ENCODE measurements at places on chromosomes 4 and X.

GRCh38 chr4:104722467-104722866 is 227.8 kb upstream of the CXXC4 start:
- no peak for DNase-seq

- no peak for DNase-seq
Observed at GRCh38 chr4:169399976-169400767, 129.4 kb upstream of the SH3RF1 start.

DNA sequence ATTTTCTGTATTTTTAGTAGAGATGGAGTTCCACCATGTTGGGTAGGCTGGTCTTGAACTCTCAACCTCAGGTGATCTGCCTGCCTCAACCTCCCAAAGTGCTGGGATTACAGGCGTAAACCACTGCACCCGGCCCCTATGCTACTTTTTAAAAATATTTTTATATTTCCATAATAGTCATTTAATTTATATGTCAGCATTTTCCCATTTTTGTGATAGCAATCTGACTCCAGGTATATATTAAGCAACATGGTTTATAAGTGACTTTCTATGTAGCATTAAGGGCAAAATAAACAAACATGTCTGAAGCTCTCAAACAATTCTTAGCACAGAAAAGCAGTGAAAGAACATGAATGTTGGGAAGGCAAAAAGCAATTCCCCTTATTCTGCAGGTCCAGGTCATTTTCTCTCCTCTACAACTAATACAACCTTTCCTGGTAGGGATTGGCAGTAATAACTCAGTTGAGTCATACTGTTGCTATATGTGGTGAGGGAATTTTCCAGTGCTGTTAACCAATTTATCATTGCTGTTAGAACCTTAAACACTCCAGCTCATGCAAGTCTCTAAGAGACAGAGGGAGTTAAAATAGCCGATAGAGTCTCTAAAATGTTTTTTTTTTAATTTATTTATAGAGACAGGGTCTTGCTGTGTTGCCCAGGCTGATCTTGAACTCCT is 24.0 kb downstream of the SMIM14 start:
- no peak for DNase-seq

- DNase-seq: no peak
Observed at GRCh38 chrX:17616936-17617335, 120.4 kb upstream of the SCML1 start.

GRCh38 chr4:8274765-8275547 is 5.4 kb downstream of the HTRA3 start:
- DNase-seq: no peak

- DNase-seq: no peak
Observed at GRCh38 chr4:4415107-4415805, 28.4 kb downstream of the NSG1 start.

DNA sequence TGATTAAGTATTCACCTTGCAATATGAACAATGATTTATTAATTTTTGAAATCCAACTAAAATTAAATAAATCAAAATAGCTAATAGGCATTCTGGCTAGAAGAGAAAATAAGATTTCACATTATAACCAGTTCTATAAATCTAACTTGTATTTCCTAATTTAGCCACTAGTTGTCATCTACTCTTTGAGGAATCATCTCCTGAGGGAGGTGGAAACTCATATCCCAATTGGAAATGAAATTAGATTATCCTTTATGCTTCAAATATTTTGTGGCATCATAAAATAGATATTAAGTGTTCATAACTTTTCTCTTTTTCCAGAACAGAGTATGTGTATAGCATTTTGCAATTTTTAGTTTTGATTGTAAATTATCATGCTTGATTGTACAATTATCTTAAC is 558.5 kb upstream of the DIAPH2 start:
- no peak for DNase-seq
